ENCODE measurements at places on chromosomes 6 and 20.

GRCh38 chr6:23045280-23045679 is 475.9 kb downstream of the HDGFL1 start:
- no peak for DNase-seq

- DNase-seq, result no peak
These were observed 169.8 kb downstream of the PTPRK start for GRCh38 chr6:128350416-128351254.

DNA sequence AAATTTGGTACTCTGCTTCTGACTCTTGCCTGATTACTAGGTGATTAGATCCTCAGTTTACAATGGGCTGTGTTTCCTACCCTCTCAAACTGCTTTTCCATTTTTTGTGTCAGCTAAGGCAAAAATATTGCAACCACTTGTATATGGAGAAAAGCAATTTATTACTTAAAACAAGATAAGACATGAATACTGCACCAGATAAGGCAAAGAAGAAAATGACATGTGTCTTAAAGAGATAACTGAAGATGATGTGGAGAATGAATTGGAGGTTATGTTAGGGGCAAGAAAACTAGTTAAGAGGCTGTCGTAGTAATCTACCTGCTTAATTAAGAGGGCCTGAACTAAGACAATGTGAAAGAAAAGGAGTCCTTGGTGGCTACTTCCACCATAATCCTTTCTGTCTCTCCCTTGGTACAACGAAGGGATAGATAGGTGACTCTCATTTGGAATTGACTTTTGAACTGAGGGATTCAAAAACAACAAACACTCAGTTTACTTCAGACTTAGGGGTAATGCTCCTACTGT is 16.3 kb upstream of the REV3L start:
- DNase-seq, result no peak

GRCh38 chr6:4928426-4928825 is 75.4 kb downstream of the RPP40 start:
- no peak for DNase-seq

DNA sequence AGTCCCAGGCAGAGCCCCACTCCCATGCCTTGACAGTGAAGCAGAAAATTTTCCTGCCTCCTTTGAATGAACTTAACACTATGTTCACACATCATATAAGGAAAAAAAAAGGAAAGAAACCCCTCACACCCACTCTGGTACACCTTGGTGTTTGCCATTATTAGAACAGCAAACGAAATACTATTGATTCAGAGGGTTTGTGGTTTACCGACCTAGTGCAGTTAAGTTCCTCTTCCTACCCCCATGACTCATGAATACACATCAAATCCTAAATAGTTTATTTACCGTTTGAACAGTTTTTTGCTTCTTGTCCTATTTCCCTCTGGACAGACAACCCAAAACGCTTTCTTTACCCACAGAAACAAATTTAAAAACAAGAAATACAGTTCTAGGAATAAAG is 237.7 kb downstream of the FOXA2 start:
- DNase-seq, result no peak

DNA sequence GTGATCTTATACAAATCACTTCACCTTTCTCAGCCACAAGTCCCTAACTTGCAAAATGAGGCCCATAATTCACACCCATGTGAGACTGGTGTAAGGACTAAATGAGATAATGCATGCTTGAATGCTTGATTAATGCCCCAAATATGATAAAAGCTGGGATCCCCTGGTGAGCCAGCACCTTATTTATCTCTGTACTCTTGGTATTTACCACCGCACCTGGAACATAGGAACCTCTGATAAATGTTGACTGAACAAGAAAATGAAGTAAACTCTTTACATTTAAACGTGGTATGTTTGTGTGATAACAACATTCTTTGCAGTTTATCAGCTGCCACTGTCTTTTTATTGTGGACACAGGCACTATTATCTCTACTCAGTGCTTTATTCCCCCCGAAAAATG is 2.5 kb upstream of the APOBEC2 start:
- no peak for DNase-seq

DNA sequence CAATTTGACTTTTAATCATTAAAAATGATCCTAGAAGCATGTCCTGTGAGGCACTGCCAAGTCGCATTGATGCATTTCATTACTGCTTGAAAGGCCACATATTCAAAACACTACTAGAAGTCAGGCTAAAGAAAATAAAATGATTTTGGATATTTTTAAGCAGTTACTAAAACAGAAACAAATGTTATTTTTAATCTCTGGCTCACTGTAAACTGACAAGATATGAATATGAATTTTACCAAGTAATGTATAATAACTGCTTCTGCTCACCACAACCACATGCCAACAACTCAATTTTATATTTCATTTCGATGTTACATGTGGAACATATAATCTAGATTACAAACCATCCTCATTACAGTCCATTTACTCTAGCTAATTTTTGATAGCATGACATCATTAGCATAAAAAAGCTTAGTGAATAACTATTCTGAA is 90.6 kb downstream of the ATXN1 start:
- no peak for DNase-seq

DNA sequence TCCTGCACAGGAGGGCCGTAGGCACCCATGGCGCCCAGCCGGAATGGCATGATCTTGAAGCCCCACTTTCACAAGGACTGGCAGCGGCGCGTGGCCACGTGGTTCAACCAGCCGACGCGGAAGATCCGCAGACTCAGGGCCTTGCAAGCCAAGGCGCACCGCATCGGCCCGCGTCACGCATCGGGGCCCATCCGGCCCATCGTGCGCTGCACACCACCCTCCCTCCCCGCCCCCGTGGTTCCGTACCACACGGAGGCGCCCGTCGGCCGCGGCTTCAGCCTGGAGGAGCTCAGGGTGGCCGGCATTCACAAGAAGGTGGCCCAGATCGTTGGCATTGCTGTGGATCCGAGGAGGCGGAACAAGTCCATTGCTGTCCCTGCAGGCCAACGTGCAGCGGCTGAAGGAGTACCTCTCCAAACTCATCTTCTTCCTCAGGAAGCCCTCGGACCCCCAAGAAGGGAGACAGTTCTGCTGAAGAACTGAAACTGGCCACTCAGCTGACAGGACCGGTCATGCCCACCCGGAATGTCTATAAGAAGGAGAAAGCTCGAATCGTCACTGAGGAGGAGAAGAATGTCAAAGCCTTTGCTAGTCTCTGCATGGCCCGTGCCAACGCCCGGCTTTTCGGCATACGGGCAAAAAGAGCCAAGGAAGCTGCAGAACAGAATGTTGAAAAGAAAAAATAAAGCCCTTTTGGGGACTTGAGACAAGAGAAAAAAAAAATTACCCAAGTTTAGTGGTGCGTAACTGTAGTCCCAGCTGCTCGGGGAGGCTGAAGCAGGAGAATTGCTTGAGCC is 9.9 kb upstream of the NCOA5 start:
- peak; percentile 34 for DNase-seq

DNA sequence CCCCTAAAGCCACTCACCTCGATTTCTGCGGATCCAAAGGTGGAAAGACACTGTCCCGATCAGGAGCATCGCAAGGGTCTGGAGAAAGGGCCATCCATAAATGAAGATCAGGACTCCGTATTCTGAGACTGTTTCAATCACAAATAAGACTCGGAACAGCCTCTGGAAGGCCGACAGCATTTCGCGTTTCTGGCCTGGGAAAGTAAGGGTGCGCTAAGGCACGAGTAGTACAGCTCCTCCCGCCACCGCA is 44.6 kb downstream of the DPPA5 start:
- no peak for DNase-seq

- no peak for DNase-seq
These were observed 125.6 kb upstream of the QKI start for GRCh38 chr6:163288915-163289314.

DNA sequence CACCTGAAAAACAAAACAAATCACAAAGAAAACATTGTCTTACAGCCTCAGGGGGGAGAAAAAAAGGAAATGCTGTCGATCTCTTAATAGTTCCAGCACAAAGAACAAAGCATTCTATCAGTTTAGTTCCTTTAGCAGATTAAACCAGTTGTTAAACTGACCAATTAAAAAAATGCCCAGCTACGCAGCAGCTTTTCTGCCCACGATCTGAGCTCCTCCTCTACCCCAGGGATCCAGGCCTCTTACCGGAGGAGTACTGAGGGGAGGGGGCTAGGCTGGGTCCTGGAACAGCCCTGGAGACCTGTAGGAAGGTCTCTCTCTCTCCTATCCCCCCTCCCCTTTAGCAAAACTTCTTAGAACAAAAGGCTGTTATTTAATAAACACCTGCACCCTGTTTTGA is 13.4 kb downstream of the PTK7 start:
- DNase-seq, result no peak

GRCh38 chr6:19603721-19604120 is 233.4 kb upstream of the ID4 start:
- DNase-seq, result no peak

GRCh38 chr6:99613705-99614429 is 7.2 kb downstream of the PRDM13 start:
- peak; percentile 89 for DNase-seq

DNA sequence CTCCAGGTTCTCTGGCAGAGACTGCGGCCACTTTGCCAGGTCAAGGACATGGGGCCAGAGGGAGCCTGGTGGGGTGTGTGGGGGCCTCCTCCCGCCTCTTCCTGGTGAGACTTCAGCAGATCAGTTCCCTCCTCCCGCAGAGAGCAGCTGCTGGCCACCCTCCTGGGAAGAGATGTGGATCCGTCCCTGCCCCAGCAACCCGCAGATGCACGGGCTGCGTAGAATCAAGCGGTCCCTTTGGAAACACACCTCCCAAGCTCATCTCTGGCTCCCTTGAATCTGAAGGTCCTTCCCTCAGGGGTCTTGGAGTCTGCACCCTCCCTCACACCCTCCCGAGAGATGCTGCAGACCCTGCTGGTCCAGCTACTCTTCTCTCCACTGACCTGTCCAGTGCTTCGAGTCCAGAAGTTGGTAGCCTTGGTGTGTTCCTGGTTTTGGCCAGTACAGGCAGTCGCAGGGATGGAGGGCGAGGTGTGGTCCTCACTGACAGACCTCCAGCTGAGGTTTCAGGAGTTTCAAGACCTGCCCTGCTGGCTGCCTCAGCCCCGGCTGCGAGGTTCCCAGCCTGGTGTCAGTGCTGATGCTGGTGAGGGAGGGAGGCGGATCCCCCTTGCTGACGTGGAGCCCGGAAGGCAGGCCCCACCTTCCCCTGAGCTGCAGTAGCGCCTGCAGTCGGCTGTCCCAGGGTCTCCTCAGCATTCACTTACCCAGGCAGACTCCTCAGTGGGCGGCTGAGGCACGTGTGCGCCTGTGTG is at the start of gene NPBWR2:
NPBWR2 (minus strand) TSS at position 585 of the 755 bp plus-strand sequence. CDS start 734 bp downstream, outside the sequence.
- DNase-seq, result peak; percentile 28

DNA sequence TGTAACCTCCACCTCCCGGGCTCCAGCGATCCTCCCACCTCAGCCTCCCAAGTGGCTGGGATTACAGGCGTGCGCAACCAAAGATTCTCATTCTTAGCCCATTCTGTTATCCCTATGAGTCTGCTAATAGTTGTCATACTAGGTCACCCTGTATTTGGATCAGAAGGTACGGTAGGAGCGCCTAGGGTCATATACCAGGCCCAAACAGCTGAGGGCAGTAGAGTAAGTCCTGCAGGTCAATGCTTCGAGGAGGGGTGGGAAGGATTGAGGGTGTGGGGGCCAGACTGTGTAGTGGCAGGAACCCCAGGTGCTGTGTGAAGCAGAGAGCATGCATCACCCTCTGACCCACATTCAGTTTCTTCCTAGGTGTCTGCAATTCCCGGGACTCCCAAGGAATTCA is 22.7 kb upstream of the POU5F1 start:
- DNase-seq, result no peak

GRCh38 chr6:157326979-157327378 is 3.7 kb upstream of the TMEM242 start:
- DNase-seq, result no peak

DNA sequence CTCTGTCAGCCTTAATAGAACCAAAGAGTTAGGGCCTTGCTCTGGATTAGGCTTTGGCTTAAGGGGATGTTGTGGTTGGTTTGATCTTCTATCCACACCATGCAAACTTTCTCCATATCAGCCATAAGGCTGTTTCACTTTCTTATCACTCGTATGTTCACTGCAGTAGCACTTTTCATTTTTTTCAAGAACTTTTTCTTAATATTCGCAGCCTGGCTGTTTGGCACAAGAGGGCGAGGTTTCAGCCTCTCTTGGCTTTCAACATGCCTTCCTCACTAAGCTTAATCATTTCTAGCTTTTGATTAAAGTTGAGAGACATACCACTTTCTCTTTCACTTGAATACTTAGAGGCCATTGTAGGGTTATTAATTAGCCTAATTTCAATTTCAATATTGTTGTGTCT is 193.1 kb downstream of the NRN1 start:
- DNase-seq, result no peak

- no peak for DNase-seq
These were observed 32.1 kb downstream of the COL20A1 start for GRCh38 chr20:63325021-63325471.

DNA sequence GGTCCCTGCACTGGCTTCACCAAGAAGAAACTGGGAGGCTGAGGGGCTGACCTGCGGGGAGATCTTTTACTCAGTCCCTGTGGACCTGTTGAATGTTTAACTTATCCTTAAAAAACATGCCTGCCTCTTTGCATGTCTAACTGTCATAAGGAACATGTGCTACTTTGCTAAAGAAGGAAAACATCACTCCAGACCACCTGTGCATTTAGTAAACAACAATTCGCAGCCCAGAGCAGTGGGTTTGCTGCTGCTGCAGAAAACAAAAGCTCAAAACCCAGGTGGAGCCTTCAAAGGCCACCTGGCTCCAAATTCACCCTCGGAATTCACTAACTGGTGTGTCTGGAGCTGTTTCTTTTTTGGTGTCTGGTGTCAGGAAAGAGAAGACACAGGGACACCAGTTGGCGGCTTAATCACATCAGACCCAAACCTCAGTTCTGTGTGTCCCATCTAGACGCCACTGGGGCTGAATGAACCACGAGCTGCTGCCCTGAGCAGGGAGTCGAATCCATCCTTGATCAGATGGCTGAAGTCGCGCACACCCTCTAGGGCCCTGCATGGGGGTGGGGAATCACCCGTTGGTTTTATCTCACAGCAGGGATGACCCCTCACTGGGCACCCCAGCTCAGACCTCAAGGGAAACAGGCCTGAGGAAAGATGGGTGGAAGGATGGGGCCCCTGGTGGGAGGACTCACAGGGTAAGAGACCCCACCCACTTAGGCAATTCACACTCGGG is 344.3 kb downstream of the PREX1 start:
- no peak for DNase-seq

DNA sequence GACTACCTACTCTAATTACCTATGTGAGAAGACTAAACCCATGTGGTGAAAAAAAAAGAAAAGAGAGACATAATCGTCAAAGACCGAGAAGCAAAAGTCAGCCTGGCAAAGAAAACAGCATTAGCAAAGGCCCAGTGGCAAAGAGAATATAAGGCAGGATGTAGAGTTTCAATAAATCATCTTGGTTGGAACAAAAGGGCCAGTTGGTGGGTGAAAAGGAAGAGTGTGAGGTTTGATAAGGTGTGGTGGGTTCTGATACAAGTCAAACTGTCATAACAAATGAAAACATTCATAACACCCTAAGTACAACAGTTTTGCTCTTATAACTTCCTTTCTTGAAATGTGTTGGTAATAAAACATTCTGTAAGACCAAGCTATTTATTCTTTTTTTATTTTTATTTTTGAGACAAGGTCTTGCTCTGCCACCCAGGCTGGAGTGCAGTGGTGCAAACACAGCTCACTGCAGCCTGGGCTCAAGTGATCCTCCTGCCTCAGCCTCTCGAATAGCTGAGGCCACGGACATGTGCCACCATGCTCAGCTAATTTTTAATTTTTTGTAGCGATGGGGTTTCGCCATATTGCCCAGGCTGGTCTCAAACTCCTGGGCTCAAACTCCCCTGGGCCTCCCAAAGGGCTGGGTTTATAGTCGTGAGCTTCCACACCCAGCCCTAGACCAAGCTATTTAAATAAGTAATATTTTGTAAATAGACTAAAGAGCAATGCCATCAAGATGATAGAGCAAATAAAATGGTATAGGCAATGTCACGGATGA is 18.9 kb upstream of the GTF3C6 start:
- DNase-seq, result no peak

All from retina (tissue), 1 donor.